Inflammatory macrophage (primary cell): ENCODE measurements at places on chromosomes 3 and 15.

DNA sequence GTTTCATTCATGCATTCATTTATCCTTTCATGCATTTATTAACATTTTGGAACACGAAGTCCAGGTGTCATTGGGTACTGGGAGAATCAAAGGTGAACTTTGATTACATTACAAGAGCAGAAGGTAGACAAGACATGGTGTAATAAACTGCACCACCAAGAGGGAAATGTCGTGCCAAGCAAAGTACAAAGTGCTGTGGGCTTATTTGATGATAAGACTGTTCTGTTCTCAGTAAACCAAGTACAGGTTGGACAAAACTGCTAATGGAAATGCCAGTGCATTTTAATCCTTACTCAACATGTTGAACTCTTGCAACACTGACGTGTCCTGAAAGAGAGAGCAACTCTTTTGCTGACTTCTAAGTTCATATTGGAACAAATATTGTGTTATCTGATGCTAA lies 69.4 kb downstream of the MME start:
- DNase-seq = no peak

- no peak for DNase-seq
Observed at GRCh38 chr15:29849218-29849617, 26.9 kb upstream of the TJP1 start.

- peak; percentile 35 for DNase-seq
Observed at GRCh38 chr3:51371943-51372557, 13.0 kb upstream of the MANF start.

GRCh38 chr3:414063-414462 lies 217.5 kb downstream of the CHL1 start:
- DNase-seq = no peak

DNA sequence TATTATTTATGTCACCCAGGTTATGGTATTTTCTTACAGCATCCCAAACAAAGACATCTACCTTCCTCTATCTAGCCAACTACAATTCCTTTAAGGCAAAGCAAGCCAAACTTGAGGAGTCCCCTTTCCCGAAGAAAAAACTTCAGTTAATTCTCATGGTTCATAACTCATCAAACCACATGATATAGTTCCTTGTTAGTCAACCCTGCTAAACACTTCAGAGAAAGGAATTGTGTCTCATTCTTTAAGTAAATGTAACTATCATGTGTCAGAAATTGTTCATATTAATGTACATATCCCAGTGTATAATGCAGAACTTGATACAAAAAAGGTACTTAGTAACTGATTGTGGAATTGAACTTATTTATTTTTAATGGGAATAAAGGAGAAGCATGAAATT lies 44.4 kb downstream of the ST3GAL6 start:
- peak; percentile 34 for DNase-seq
